Ammon's horn (tissue), 1 donor: ENCODE measurements at places on chromosomes 2 and 18.

DNA sequence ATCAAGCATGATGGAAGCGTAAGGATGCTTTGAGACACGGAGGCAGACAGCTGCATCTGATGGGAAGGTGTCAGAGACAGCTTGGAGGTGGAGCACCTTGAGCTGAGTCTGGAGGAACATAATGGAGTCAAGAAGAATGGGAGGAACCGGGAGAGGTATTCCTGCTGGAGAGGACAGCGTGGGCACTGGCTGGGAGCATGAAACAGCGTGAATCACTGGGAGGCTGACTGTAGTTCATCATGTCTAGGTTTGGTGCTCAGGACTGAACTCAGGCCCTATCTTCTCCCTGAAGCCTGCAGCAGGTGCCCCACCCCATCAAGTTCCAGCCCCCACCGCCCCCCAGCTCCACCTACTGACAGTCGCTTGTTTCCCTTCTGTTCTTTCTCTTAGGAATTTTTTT is 98.6 kb downstream of the TMEM17 start:
- no peak for DNase-seq

GRCh38 chr2:30293303-30293921 is 62.1 kb downstream of the LBH start:
- DNase-seq, result peak; percentile 43

DNA sequence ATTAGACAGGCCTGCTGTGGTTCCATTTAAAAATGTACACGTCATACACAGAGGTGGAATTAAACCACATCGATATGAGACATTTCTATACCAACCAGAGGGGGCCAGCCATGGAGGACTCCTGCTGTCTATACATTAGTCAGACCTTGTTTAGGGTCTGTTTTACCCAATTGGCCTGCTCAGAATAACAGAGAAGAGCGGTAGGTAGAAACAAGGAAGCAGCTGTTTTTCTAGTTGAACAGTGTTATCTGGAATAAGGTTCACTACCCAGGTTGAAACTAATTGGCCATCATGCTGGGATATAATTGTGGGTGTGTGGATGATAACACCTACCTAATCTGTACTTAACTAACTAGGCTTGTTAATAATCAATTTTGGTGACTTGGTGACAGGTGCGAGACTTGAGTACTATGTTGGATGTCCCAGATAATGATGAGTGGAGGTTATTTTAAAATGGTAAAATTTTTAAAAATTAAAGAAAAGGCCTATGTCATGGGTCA is 47.5 kb downstream of the RHBDD1 start:
- DNase-seq, result no peak

DNA sequence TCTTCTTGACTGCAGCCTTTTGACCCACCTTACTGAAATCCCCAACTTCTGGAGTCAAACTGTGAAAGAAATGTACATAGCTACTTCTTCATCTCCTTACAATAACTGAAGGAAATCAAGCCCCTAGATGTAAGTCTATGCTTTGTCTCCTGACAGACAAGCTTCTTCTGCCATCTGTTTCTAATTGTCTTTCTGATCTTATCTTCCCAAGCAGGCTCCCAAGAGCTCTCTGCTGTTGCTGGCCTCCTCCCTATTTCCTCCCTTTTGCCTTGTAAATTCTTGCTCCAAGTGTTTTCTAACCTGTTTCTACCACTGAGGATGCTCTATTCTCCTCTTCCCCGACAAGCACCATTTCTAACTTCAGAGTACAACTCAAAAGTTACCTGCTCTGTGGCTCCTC is 77.4 kb upstream of the OSR1 start:
- no peak for DNase-seq

DNA sequence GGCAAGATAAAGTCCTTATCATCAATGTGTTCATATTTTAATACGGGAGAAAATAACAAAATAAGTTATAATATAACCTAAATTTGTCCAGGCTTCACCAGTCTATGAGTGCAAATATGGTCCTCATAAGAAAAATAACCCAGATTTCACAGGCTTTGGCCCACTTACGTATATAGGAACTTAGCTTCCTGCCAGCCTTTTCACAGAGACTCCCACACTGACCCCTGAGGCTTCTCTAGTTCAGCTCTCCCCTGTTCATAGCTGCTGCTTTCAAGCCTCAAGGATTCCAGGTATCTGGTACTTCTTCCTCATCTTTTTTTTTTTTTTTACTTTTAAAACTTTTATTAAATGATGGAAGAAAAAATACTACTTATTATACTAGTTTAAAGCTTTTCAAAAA is 74.9 kb upstream of the PELI1 start:
- DNase-seq, result no peak

GRCh38 chr2:236703906-236704305 is 134.3 kb downstream of the ACKR3 start:
- DNase-seq, result no peak

DNA sequence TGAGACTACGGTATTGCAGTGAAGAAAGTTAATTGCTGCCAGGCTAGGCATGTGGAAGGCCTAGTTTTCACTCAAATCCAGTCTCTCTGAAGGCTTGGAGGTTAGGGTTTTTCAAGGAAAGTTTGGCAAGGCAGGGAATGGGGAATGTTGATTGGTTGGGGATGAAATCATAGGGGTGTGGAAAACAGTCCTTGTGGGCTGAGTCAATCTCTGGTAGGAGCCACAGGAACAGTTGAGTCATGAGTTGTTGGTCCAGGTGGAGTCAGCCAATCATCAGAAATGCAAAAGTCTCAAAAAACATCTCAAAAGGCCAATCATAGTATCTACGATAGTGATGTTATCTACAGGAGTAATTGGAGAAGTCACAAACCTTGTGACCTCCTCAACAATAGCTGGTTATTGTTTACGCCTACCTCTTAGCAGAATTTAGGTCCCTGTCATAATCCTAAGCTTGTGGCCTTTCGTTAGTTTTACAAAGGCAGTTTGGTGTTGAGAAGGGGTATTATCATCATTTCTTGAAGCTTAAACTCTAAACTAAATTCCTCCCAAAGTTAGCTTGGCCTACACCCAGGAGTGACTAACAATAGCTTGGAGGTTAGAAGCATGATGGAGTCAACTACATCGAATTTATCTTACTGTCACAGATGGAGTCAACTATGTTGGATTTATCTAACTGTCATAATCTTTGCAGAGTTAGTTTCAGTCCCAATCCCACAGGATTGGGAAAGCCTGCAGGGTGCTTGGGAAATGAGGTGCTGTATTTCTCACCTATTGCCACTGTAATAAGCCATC is 33.7 kb upstream of the APCDD1 start:
- no peak for DNase-seq

DNA sequence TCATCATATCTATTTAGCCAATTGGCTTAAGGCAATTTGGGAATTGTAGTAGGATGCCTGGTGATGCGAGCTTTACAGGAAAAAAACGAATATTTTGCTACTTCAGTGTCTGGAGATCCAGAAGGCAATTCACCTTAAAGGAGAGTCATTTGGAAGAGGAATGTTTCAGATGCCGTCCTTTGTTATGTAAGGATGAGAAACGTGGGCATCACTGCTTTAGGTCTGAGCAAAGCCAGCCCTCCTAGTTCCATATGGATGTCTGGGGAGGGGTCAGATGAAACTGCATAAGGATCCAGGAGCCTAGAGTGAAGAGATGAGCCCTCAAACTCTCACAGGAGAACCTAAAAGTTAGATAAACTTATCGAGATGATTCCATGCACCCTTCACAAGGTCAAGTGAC is 30.9 kb upstream of the DOCK10 start:
- DNase-seq, result no peak

DNA sequence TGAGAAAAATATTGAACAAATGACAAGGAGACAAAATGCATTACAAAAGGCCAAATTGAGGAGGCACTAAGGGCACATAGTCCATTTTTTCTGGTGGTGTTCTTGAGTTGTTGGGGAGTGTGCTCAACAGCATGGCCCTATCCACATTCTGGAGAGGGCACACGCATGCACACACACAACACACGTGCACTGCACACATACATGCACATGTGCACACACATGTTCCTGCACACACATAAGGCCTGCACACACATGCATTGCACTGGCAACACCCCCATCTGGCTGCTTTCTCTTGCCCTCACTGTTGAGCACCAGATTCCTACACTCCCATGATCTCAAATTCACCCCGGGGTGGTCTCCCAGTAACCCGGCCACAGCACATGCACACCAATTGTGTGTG is 659.2 kb upstream of the RAB6C start:
- DNase-seq, result no peak

DNA sequence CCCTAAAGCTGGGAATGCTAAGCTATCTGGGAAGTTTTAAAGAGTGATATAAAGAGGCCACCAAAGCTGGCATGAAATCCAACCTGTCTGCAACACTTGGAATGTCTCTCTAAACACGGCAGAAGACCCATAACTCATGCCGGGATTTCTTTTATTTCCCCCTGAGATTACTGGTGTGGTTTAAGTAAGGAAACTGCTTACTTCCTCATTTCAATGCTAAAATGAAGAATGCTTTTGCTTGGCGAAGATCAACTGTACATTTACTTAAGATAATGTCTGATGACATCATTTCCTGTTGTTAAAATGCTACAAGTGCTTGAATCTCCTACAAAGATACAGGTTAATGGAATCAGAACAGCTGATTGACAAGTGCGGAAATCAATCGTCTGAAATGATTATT is 353.8 kb upstream of the SALL3 start:
- DNase-seq, result no peak

- DNase-seq, result no peak
These were observed 607.1 kb downstream of the ADCYAP1 start for GRCh38 chr18:1511619-1512311.

DNA sequence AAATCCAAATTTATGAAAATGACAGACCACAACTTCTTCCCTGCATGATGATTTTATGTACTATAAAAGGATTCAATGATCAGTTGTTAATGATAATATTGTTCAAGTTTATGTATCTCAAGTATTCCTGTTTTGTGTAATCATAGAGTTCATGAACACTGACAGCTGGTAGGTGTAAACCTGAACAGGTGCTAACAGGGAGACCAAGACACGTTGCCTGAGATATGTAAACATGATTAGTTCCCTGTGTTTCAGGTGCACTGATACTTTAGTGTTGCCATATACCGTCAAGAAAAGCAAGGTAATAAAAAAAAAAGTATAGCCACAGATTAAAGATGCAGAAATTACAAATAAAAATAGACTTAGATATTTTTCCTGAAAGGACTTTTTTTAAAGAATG is 131.8 kb downstream of the BAZ2B start:
- no peak for DNase-seq

GRCh38 chr2:168624028-168624427 is 168.0 kb downstream of the CERS6 start:
- no peak for DNase-seq

DNA sequence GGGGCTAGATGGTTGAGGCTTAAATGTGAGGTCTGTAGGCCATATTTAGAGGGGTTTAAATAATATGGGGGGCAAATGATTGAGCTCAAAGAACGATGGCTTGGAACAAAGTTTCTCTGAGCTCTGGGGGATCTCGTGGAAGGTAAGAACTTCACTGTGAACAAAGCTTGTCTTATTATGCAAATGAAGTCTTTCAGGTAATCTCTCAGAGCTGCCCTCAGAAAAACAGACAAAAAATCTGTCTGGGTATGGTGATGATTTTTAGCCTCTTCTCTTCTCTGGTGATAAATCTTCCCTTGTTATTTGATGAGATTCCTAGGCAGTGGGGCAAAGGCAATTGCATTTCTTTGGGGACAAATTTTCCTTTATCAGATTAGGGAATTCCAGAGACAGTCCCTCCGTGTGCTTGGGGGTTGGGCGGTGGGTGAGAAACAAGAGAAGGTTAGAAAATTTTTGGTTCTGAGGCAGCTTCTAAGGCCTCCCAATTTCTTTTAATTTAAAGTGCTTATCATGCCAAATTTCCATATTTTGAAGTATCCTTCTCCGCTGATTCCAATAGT is 760.4 kb downstream of the TSN start:
- DNase-seq, result no peak

- DNase-seq, result no peak
These were observed 52.0 kb upstream of the GALNT3 start for GRCh38 chr2:165846056-165846455.

GRCh38 chr18:34999756-35000289 is 41.4 kb upstream of the MAPRE2 start:
- DNase-seq, result no peak

- DNase-seq, result no peak
These were observed 119.8 kb downstream of the LRATD1 start for GRCh38 chr2:14752295-14752694.

DNA sequence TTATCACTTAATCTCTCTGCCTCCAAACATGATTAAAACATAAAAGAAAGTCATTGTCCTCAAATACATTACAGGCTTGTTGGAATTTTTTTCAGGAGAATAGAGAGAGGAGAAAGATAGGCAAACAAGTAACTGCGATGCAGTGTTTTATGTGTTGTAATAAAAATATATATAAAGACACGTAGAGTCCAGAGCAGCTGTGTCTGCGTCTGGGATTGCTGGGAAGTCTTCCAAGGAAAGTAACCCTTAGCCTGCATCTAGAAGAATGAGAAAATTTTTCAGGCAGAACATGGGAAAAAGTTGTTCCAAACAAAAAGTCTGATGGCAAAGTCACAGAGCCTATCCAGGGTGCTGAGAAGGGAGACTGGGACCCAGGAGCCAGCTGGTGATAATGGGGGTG is 91.8 kb upstream of the ST6GAL2 start:
- no peak for DNase-seq
